ENCODE measurements at places on chromosomes 5 and 9.

DNA sequence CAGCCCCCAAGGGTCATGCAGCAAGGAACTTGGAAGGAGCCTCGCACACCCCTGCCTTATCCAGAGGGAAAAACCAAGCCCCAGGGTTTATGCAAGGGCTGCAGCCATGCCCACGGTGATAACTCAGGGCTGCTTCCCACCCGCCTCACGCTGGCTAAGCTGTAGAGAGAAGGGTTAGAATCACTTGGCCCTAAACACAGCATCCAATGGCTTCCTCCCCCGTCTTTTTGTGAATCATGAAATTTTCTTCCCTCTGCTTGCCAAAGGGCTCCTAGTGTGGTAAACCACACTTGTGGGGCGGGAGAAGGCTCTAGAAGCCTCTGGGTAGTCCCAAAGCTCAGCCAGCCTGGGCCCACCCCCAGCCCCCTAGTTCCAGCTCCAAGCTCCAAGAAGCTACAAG, 55.9 kb upstream of the ORM1 start:
- peak; percentile 78 for DNase-seq

- DNase-seq, result no peak
Observed at GRCh38 chr5:139296862-139297326, 3.4 kb downstream of the MATR3 start.

- DNase-seq, result no peak
Observed at GRCh38 chr5:116534964-116535651, 39.5 kb downstream of the SEMA6A start.

DNA sequence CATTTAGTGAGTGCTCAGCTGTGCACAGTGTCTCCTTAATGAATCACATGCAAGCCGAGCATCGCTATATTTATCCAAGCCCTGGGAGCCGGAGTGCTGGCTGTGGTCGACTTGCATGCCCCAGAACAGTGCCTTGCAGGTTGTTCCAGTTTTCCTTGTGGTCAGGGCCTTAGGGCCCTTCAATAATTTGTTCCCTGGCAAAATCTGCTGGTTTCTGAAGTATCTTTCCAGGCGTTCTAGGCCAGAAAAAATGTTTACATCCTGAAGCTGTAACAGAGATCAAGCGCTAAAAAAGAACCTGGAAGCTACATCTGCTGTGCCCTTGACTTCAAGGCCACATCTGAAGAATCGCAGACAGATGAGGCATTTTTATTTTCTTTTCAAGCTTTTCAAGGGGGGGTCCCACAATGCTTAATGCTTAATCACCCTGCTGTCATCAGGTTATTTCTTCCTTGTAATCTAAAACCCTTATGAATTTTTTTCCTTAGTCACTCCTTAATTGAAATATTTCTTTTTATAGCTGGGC, 105.8 kb downstream of the DOCK2 start:
- peak; percentile 79 for DNase-seq

GRCh38 chr9:124283228-124283814, 25.6 kb downstream of the NEK6 start:
- DNase-seq, result no peak

GRCh38 chr5:62460578-62460983, 48.0 kb downstream of the IPO11 start:
- peak; percentile 35 for DNase-seq

DNA sequence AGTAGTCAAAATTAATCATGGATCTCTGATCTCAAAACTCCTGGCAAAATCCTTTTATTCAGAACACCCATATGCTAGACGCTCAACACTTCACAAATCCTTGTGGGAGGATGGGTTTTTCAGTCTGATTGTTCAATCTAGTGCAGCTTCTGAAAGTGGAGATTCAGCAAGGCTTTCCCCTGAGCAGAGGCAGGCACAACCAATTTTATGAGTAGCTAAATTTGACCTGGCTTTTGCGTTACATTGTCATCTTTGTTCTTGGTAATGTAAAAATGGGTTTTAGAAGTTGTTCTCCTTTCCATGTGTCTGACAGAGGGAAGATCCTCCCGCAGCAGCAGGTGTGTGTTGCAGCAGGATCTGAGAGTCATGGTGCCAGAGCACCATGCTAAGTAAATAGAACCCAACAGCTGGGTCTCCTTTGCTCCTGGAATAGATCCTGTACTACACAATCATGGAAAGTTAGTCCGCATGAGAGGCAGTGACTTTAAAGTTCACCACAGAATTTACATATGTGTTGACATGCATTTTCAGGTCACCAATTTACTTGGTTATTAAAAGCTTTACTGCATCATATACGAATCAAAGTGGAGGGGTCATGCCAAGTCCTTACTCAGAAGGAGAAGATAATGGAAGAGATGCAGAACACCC, 70.1 kb upstream of the MEF2C start:
- DNase-seq, result no peak

GRCh38 chr9:4381744-4382143, 81.9 kb upstream of the GLIS3 start:
- DNase-seq, result no peak

- DNase-seq, result peak; percentile 19
Observed at GRCh38 chr5:8773046-8773615, 772.7 kb downstream of the SEMA5A start.

GRCh38 chr9:8868632-8869031, 1069.1 kb upstream of the DMAC1 start:
- no peak for DNase-seq

DNA sequence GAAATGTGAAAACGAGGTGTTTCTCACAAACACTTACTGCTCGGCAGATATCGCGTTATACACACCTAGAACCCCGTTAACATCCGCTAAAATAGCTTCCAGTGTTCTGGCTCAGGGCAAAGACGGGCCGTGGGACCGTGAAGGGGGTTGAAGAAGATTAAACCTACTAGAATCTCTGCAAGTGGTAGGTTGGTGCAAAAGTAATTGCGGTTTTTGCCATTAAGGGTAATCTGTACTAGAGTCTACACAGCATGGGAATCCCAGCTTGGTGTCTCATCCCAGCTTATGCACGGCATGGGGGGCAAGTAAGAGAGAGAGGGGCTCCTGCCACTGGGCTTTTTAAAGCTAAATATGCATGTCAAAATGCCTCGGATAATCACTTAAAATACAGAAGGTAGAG, 43.9 kb downstream of the HRH2 start:
- no peak for DNase-seq

DNA sequence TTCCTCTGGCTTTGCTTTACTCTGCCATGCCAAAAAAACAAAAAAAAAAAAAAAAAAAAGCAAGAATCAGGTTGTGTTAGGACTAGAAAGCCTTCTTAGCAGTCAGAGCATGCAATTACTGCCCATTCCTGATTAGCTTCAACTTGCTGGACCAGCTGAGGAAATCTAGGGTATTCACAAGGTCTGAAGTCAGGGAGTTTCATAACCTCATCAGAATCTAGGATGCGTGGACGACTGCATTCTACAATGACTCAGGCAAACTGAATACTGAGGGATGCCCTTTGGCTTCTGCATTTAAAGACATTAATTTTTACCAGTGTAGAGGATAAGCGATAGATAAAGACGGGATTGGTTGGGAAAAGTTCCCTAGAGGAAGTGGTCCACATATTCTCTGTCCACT, 39.2 kb upstream of the SHOC1 start:
- DNase-seq, result peak; percentile 27

DNA sequence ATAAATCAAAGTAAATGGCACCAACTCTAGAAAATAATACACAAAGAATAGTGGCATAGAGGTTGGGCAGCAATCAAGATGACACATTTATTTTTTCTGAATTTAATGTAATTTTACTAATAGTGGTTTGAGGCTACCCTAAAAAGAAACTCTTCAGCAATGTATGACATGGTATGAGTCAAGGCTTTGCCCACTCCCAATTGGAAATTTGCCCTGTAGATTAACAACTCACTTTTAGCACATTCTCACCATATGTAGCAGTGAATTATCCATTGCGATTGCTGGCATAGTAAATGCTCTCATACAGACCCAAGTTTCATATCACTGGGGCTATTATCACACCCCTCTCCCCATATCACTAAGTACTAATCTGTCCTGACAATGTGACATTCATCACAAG, 832.1 kb upstream of the ZNF608 start:
- DNase-seq, result no peak

DNA sequence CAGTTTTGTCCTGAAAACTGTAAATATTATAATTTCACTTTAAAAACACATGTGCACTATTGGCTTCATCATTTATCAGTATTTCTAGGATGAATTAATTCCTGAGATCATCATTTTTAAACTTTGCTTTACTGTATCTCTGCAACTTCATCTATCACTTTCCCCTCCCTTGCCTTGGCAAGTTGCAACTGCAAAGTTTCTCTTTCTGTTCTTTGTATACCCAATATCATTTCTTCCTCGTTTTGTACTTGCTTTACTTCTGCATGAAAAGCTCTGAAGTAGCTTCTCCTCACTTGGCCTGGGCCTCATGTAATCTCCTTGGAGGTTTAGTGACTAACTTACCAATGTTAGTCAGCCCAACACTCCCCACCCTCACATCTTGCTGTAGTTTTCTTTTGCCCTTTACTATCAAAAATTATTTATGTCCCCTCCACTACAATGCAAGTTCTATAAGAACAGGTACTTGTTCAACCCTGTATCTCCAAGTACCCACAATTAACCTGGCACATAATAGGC, 12.8 kb downstream of the C5orf63 start:
- DNase-seq, result peak; percentile 23

DNA sequence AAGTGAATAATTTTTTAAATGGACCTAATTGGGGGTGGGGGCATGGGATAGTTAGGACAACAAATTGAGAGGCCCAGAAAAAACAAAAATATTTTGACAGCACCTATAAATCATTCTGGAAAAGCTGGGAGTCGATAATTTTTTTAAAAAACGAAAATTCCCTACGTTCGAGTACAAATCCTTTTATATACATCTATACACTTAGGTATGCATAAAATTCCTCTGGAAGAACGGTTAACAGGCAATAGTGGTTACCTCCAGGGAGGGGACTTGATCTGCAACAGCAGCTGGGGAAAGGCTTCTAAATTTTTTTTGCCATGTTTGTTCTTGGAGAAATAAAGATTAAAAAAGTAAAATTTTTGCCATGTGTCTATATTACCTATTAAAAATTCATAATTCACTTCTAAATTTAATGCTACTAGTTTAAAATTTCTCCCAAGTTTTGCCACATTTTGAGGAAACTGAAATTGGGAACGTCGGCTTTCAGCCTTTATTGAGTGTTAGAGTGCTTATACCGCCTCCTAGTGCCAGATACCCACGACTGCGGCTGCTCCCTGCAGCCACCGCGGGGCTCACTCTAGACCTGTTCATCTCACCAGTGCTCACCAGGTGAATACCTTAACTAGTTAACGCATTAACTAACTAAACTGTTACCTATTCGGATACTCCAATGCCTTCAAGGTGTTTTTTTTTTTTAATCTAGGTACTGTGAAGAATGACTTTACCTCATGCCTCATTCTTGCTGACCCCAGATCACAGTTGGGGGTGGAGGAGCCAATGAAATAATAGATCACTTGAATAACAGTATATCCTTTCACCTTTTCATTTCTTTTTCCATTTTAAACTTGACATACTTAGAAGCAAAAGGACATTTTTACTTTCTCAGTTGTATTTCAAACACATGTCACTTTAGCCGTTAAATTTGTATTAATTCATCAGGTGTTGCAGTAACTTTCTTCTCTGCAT, 1.8 kb upstream of the BHMT start:
- DNase-seq, result peak; percentile 27

- no peak for DNase-seq
Observed at GRCh38 chr9:111648066-111648465, 13.3 kb upstream of the GNG10 start.

DNA sequence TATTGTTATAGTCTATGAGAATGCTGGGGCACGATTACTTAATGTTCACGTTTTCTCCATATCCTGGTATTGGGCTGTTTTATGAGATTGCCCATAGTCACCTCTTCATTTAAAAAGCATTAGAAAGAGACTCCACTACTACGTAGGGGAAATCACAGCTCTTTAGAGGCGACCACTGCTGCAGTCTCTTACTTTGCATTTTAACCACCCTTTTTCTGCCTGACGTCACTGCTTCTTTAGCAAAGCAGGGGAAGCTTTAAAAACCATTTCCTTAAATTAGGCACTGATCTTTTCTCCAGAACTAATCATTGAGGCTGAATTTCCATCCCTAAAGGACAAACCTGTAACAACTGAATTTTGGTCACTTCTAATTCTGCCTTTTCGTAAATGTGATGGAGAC, 38.9 kb downstream of the ZNF608 start:
- no peak for DNase-seq

GRCh38 chr9:1340390-1340789, 290.2 kb downstream of the DMRT2 start:
- DNase-seq, result no peak

- DNase-seq, result no peak
Observed at GRCh38 chr9:19213823-19214222, 16.7 kb upstream of the DENND4C start.

GRCh38 chr9:130128251-130128650, 44.0 kb upstream of the NCS1 start:
- DNase-seq, result no peak

DNA sequence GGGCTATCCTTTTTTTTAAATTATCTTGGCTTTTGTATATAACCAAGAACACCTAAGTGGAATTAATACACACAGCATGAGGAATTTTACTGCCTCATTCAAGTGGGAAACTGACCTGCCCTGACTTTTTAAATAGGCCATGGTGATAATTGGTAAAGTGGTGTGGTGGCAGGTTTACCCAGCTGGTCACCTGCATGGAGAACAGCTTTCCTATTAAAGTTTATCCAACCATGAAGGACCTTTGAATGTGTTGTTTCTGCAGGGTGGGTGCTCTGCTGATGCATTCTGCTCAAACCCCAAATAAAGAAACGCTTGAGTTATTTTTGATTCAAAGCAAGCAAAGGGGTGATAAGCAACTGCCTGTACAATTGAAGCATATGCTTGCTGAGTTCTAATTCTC, 261.0 kb upstream of the GRIN3A start:
- no peak for DNase-seq

GRCh38 chr9:117672369-117672768, 31.8 kb upstream of the TLR4 start:
- DNase-seq, result peak; percentile 50

- DNase-seq, result no peak
Observed at GRCh38 chr9:134916161-134916665, 1.5 kb downstream of the FCN1 start.

DNA sequence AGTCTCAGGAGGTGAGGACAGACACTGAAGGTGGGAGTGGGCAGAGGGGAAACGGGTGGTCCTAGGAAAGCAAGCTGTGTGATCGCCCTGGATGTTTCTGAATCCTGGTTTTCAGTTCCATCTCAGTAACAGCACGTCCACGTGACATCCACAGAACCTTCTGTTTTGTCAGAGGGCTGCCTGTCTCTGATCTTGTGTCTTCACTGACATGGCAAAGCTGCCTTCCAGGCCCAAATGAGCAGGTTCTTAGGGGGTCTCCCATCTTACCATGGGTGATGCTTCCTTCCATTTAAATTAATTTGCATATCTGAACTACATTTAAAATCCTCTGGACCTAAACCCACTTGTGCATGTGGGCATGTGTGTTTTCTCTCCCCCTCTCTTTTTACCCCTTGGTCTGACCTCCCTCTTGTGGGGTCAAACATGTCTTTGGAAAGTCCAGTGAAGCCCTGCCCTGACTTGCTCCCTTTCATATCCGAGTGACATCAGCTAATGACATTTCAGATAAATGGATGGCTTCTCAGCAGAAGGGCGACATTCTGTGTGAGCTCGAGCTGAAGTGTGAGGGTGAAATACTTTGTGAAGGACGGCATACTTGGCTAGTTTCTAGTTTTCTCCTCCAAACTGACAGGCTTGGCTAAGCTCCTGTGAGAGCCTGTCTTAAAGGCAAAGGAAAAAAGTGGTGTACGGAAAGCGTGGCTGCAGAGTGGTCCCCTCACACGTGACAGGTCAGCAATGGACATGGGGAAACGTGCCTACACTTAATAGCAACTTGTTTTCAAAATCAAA, 204.8 kb upstream of the S1PR3 start:
- DNase-seq, result no peak

- DNase-seq, result peak; percentile 29
Observed at GRCh38 chr9:27192291-27192960, 83.4 kb downstream of the TEK start.

Data from AG20443 (cell line).